ENCODE measurements at places on chromosomes 16 and 17.
A peak's percentile ranks its signal among the peaks of the same experiment; 100 is the strongest.

DNA sequence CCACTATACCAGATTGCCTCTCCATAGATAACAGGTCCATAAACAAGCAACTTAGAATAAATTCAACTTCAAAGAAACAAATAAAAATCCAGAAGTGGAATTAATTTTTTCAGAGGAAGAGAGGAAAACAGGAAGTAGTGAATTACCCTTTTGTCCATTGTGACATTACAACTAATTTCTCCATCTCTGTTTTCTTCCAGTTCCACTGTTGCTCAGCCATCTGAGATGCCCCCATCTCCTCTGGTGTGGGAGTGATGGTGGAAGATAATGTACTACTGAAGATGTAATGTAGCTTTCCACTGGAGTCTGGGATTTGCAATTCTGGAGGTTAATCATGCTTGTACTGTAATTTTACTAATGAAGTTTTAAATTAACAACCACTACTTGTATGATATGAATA, 124.6 kb upstream of the TMEM97 start:
- no peak for DNase-seq

DNA sequence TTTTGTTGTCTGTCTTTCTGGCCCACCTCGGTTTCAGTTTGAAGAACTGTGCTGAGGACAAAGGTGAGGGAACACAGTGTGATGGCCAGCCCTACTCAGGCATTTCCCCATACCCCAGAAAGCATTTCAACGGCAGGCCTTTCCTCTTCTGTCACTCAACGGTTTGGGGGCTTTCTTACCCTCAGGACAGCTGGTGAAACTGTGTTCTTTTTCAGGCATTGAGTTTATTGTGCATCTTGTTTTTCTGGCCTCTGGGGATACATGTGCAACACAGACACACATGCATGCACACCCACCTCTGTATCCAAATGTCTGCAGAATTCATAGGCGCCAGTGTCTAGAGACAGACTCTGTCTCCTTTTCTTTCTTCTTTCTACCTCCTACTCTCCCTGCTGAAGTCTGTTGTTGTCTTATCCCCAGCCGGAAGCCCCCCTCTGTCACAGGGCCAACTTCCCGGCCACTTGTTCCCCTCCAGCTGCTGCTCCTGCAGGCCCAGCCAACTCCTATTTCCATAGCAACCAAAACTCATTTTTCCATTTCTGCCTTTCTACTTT, 17.0 kb downstream of the CHD9 start:
- DNase-seq, result no peak

DNA sequence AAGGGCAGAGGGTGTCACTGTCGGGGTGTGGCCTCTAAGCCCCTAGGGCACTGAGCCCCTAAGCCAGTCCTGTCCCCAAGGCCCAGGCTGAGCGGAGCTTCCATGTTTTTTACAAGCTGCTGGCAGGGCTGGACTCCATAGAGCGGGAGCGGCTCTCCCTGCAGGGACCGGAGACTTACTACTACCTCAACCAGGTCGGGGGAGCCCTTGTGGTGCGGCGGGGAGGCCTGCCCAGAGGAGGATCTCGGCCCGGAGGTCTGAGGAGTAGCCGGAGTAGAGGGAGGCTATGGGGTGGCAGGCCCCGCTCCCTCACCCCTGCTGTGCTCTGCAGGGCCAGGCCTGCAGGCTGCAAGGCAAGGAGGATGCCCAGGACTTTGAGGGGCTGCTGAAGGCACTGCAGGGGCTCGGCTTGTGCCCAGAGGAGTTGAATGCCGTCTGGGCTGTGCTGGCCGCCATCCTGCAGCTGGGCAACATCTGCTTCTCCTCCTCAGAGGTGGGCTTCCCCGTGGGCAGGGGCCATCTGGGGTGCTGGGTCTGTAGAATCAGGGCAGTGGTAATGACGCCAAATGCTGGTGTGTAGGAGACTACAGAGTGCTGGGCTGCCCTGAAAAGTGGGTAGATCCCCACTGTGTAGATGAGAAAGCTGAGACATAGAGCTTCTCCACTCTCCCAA, 4.9 kb downstream of the MYO15B start:
- DNase-seq, result no peak

- peak; percentile 37 for DNase-seq
These were observed 25.4 kb downstream of the DNAJA2 start for GRCh38 chr16:46947900-46948547.

DNA sequence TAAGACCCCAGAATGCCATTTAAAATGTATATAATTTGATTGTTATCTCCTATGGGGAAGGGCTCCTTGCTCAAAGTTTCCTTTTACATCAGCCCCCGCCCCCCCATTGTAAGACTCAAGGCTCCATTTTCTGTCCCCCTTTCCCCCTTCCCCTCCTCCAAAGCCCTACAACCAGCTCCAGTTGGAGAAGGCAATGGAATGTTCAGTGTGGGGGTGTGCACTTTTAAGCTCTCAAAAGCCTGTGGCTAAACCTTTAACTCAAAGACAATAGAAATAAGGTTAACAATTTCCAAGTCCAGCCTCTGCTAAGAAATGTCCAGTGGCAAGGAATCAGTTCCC, 114.7 kb downstream of the NOG start:
- no peak for DNase-seq

DNA sequence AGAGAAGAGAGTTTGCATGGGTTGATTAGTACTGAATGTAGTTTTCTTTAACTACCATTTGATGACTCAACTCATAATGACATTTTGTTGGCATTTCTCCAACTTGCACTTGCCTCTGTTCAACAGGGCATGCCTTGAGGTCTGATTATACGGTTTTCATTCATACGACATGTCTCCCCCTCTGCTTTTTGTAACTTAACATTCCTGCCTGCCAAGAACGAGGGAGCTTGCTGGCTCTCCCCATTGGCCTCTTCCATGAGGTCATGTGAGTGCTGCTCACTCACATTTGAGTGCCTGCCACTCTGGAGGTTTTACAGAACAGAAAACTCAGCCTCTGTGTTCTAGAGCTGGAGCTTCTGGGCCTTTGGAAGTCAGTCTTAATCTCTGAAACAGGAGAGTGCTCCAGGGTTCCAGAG, 19.7 kb downstream of the MAP2K6 start:
- DNase-seq, result no peak

DNA sequence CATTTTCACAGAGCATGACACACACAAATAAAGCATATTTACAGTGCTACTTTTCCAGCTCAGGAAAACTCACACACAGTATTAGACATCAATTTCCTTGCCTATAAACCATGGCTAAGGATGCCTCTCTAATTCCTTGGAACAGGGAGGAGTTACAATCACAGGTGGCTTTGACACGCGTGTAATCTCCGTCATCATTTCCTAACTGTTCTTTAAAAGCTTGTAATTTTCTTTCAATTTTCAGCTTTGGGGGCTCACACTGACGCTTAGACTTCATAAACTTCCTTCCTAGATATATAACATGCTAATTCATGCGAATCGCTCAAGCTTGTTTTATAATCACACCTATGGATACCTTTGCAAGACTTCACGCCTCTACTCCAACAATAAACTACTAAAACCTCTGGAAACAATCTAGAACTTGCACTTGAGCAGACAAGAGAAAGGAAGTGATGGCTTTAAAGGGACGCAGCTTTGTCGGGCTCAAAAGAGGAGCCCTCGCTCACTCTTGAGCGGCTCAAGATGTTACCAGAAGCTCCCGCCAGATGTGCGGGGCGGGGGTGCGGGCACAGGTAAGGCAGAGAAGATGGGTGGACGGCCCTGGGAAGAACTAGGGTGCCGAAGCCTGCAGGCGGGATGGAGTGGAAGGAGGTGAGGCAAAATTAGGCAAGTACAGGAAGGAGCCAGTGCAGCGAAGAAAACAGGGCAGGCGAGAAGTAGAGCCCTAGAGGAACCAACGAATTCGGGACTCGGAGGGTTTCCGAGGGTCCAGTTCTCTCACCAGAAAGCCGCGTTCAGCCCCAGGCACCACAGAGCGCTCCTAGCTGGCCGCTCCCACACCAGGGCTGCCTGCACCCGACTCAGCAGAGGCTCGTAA, 631 bp downstream of the RETREG3 start:
- DNase-seq, result no peak

DNA sequence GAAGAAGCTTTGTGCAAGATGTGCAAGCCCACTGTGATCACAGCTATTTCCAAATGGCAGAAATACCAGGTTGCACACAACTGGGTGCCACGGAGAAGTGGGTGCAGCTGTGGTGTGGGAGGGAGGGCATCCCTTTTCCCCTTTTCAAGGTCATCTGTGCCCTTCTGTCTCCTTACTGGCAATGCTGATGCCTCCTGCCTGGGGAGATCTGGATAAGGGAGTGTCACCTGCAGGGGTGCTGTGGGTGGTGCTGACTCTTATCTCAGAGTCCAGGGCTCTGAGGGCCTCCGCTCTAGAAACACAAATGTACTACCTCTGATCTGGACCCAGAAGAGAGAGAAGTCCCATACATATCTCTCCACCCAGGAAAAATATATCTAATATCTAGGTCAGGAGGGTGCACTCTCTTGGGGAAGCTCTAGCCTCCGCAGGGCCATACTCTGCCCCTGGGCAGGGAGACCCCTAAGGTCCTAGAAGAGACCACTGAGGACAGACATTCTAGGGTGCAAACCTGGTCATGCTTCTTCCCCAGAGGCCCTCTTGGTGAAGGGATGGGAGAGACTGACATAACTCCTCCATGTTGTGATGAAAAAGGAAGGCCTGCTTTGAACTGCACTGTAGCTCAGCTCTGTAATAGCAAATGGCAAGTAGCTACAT, 18.5 kb downstream of the NPRL3 start:
- no peak for DNase-seq

GRCh38 chr17:2635241-2635640, 41.8 kb downstream of the PAFAH1B1 start:
- DNase-seq, result no peak

- DNase-seq, result peak; percentile 37
These were observed 17.7 kb downstream of the KNOP1 start for GRCh38 chr16:19700319-19700781.

DNA sequence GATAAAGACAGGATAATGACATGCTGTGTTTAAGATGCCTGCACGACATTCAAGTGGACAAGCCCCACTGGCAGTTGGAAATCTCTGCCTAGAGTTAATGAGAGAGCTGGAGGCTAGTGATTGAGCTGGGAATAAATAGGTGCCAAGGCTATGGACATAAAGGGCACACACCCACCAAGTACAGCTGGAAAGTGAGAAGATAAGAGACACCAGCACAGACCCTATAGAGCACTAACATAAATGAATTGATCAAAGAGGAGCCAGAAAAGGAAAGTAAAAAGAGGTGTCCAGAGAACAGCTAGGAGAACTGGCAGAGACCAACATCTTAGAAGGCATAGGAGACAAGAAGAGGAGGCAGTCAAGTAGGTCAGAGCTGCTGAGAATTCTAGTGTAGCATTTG, 101.2 kb downstream of the YPEL2 start:
- no peak for DNase-seq

DNA sequence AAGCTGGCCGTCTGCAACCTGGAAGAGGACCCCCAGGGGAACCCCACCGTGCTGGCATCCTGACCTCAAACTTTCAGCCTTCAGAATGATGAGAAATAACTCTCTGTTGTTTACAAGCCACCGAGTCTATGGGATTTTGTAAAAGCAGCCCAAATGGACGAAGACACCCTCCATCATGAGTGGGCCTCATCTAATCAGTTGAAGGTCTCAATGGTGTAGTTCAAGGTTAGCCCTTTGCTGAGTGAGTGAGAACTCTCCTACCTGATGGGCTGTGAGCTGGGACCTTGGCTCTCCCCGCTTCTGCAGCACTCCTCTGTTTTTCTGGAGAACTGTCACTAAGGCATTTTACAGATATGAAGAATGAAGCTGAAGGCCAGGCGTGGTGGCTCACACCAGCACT, 325.9 kb upstream of the TNRC6C start:
- no peak for DNase-seq

DNA sequence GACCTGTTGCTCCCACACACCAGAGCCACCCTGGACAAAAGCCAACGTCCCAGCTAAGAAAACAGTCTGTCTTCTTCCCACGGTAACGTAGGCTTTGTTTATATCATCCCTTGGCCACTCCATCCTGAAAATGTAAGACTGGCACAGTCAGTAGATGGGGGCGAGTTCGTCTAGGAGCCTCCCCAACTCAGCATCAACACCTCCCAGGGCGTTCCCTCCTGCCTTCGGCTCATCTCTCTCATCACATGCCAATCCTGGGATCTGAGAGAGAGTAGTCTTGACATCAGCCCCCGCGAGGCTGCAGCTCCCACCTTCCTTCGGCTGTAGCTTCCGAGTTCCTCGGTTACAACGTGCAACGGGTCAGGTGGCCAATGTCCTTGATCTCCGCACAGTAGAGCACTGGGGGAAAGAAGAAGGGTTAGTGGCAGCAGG, 894 bp downstream of the RNF227 start:
- no peak for DNase-seq

GRCh38 chr17:78185981-78186691, 716 bp downstream of the TK1 start:
- peak; percentile 59 for DNase-seq

DNA sequence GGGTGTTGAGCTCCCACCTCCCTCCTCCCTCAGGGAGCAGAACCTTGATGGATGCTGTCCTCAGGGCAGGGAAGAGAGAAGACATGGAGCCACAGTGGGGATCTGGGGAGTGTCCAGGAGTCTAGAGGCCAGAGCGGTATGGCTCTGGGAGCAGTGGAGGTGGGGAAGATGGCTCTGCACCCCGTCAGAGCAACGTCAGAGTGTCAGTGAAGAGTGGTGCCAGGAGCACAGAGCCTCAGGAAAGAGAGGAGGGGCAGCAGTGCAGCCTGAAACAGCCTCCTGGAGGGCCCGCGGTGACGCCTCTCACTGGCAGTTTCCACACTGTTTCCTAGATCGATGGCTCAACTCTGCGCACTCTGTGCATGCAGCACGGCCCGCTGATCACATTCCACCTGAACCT, 23.2 kb upstream of the SLC5A11 start:
- DNase-seq, result no peak

- DNase-seq, result peak; percentile 3
These were observed 292.6 kb upstream of the SOX9 start for GRCh38 chr17:71828182-71828596.

GRCh38 chr17:16342979-16343378, 10.3 kb downstream of the CENPV start:
- DNase-seq, result no peak

DNA sequence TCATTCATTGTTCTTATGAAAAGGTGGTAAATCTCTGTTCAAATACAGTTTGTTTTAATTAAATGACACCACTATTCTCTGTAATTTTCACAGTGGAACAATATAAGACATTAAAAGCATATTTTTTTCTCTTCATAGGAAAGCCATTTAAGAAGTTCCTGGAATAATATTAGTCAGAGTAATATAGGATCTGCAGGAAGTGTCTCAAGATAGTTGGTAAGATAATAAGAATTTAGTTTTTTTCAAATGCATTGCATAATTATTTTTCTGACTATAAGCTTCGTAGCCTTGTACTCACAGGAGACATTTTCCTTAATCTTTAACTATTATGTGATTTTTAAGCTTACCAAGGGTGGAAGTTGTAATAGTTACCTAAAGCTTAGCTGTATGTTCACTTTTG, 16.9 kb downstream of the STXBP4 start:
- no peak for DNase-seq

GRCh38 chr17:43531082-43531378, 15.1 kb downstream of the ETV4 start:
- no peak for DNase-seq

DNA sequence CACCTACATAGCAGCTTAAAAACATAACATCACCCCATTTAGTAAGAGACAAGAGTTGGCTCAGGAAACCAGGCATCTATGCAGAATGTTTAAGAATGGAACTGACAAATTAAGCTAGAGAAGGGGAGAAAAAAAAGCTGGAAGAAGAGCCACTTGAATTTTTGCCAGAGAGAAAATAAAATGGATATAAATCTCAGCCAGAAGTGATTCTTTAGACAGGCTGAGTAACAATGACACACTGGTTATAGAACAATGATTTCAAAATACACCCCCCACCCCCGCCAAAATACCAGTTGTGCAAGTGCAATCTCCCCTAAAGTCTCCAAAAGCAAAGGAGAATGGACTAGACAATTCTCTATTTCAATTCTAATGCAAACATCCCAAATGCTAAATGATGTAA, 22.4 kb downstream of the LSM12 start:
- DNase-seq, result no peak
